ENCODE measurements at places on chromosomes 2 and 18.

DNA sequence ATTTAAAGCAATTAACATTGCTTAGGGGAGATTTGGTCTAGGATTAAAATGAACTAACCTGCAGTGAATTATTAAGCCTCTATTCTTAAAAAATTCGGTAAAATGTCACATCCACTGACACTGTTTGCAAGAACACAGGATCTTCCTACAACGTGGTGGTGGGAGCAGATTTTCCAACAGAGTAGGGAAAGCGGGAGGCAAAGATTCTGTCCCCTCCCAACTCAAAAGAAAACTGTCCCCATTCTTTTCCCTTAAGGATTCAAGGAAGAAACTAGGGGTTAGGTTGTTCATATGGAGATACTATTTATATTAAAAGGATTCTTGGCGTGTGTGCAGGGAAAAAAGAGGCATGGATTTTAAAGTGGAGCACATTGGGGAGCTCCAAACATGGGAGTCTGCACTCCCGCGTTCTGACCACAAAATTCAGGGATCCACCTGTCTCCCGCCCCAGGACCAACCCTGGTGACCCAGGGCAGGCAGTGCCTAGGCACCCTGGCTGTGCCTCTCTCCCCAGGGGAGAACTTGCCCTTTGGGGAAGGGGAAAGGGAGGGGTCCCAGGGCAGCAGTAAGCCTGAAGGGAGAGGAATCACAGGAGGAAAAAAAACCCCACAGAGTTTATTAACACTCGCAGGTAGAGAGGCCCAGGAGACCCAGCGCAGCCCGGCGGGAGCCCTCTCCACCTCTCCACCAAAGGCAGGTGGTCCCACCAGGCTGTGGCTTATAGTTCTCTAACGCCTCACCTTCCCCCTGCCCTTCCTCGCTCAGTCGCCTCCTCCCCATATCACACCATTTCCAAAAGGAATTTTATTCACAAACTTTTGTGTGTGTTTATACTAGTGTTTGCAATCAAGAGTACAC, 2.3 kb downstream of the PTGR3 start:
- no peak for DNase-seq

- DNase-seq = no peak
These were observed 163.0 kb downstream of the PHLPP1 start for GRCh38 chr18:62878305-62878704.

DNA sequence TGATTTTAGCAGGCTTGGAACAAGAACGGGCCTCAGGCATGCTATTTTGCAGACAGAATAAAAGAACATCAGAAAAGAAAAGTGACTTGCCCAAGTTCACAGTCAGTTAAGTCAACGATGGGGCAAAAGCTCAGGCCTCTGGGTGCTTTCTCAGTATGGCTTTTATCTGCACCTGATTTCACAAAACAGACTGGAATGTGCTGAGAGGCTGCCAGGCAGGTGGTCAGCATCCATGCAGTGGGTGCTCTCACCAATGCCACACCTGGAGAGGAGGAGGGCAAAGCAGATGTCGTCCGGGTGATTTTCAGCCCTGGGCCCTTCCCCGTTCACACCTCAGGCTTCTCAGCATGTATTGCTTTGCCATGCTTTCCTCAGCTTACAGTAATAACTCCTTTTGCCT, 854.6 kb downstream of the RNF144A start:
- DNase-seq = no peak

DNA sequence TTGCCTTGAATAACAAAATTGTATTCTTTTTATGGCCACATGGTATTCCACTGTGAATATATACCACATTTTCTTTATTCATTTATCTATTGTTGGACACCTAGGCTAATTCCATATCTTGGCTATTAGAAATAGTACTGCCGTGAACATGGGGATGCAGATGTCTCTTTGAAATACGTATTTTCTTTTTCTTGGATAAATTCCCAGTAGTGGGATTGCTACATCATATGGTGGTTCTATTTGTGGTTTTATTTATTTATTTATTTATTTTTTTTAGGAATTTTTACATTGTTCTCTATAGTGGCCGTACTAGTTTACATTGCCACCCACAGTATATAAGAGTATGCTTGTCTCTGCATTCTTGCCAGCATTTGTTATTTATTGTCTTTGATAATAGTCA, 679.8 kb upstream of the NRXN1 start:
- no peak for DNase-seq

DNA sequence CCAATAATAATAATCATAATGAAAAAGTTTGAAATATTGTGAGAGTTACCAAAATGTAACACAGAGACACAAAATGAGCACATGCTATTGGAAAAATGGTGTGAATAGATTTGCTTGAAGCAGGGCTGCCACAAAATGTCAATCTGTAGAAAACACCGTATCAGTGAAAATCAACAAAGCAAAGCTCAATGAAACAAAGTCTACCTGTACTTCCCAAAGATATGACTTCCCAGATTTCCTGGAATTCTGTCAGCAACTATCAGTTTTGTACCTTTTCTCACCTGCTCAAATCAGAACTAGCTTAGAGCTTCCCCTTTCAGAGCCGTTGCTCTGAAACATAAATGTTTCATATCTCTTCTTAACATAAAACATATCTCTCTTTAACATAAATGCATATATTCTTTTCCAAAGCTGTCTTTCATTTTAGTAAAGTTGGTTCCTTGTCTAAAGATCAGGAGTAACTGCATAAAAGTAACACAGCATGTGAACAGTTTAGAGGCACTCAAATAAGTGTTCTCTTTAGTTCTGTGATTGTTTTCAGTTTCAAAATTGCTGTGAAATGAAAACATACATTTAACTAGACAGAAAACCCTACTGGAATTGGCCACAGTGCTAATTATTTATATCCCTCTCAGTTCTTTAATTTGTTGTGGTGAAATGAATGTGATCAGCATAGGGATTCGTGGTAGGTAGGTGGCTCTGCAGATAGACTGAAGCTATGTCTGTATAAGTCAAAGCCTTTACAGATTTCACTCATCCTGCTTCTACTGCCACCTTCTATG, 262.5 kb downstream of the KCNJ3 start:
- DNase-seq = no peak
